ENCODE measurements at places on chromosomes 1 and 21. TPM values are rescaled to one million over a fixed set of nuclear protein-coding genes. Genes with fewer than 3 reads are reported as not detected.
A peak's percentile ranks its signal among the peaks of the same experiment; 100 is the strongest.

DNA sequence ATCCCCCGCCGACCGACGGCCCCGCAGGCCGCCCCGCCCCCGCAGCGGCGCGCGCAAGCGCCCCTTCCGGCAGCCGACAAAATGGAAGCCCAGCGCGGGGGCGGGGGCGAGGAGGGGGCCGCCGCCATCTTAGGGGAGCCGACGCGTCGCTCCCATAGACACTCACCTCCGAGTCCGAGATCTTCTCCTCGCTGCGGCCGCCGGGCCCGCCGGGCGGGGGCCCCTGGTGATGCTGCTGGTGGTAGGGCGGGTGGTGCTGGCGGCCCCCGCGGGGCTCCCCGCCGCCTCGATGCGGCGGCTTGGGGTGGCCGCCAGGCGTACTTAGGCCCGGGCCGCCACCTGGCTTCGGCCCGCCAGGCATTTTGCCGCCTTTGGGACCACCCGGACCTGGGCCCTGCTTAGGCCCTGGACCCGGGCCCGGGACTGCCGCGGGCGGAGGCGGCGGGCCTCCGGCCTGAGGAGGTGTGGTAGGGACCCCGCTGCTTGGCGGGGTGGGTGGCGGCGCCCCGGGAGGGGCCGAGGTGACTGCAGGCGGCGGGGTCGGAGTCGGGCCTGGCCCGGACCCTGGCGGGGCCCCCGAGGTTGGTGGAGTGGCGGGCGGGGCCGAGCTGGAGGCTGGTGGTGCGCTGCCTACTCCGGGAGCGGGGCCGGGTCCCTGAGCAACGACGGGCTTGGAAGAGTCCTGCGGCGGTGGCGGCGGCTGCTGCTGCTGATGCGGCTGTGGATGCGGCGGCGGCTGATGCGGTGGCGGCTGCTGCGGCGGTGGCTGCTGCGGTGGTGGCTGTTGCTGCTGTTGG lies 691 bp downstream of the SFPQ start:
- peak overlapping the region; percentile 96 for H3K4me3 ChIP-seq
- peak overlapping the region; percentile 98 for H3K27ac ChIP-seq
- H3K27me3 ChIP-seq: no peaks in the 10 kb centered on the region
- peak; percentile 90 for DNase-seq
- peaks cover 51% of the 10 kb centered on the region for H3K36me3 ChIP-seq

- no peaks in the 10 kb centered on the region for H3K27me3 ChIP-seq
- H3K4me3 ChIP-seq: peak overlapping the region; percentile 53
- H3K36me3 ChIP-seq: peaks cover 7% of the 10 kb centered on the region
- DNase-seq: peak; percentile 31
- peak overlapping the region; percentile 91 for H3K27ac ChIP-seq
Observed at GRCh38 chr1:159067699-159068621, 8.6 kb downstream of the AIM2 start.

DNA sequence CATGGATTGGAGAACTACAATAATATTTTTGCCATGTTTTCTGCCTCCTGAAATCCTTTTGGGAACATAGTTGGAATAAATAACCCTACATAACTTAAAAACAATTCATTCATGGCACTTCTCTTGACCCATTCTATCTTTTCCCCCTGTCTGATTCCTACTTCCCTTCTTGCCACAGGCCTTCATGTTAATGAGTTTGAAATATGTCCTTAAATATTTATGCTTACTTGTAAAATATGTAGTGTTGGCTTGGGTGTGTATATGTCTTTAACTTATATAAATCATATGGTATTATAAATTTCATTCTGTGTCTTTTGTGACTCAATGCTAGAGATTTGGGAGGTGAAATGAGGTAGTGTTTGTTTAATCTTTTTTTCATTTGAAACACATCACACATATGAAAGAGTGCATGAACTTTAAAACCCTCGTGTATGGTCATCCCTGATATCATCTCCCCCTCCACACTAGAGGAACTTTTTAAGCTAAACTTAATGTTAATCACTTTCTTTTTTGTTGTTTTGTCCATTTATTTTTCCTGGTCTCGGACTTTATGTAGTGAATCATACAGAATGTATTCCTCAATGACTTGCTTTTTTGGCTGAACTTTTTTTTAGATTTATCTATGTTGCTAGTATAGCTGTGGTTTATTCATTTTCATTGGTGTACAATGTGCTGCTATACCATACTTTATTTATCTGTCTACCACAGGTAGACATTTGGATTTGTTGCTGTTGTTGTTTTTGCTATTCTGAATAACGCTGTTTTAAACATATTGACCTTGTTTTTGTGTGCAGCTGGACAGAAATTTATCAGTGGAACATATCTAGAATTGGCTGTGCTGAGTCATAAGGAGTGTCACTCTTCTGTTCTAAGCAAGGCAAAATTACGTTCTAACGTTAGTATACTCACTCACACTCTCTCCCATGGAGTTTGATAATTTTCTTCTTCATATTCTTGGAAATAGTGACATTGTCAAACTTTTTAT lies 441.6 kb downstream of the PLPP3 start:
- no peaks in the 10 kb centered on the region for H3K36me3 ChIP-seq
- no peaks in the 10 kb centered on the region for H3K27me3 ChIP-seq
- H3K4me3 ChIP-seq: no peak overlapping the region
- H3K27ac ChIP-seq: no peak overlapping the region

GRCh38 chr21:44300262-44300959 lies 558 bp downstream of the PFKL start:
- peak; percentile 63 for DNase-seq
- no peaks in the 10 kb centered on the region for H3K27me3 ChIP-seq
- peak overlapping the region; percentile 50 for H3K27ac ChIP-seq
- H3K4me3 ChIP-seq: peak overlapping the region; percentile 74

DNA sequence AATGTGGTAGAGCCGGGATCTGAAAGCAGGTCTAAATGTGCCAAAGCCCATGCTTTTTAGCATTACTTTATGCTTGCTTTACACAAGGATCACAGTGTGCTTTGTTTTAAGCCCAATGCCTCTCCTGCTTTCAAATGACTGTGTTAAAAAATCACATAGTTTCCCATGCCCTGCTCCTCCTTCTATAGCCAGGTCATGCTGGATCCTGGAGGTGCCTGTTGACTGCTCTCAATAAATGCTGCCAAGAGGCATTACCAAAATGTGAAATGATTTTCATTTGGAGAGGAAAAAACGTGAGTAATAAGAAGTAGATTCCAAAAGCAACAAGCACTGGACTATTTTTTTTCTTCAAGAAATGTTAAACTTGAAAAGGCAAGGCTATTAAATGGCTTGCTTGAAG lies 420.7 kb upstream of the USP24 start:
- no peaks in the 10 kb centered on the region for H3K36me3 ChIP-seq
- DNase-seq: no peak
- H3K27ac ChIP-seq: no peak overlapping the region
- H3K27me3 ChIP-seq: peaks cover 11% of the 10 kb centered on the region
- H3K4me1 ChIP-seq: no peaks in the 10 kb centered on the region
- no peak overlapping the region for H3K4me3 ChIP-seq

DNA sequence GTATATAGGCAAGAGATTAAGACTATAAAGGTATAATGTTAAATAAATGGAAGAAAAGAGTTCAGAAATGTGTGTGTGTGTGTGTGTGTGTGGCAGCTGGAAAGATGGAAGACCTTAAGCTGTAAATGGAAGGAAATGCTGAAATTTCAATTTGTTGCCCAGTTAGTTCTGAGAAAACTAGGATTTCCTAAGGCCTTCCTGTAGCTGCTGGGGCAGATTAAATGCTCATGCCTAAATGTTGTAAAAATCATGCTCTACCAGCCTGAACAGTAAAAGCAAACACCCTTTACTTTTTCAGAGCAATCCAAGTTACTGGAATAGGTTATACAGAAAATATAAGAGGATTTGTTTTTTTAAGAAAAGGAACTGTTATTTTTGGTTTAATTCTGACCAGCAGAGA lies 8.3 kb downstream of the ADCY10 start:
- H3K36me3 ChIP-seq: peaks cover 2% of the 10 kb centered on the region
- peaks cover 2% of the 10 kb centered on the region for H3K27me3 ChIP-seq
- H3K4me3 ChIP-seq: no peak overlapping the region
- DNase-seq: no peak

- no peak for DNase-seq
- H3K4me1 ChIP-seq: no peaks in the 10 kb centered on the region
- no peaks in the 10 kb centered on the region for H3K36me3 ChIP-seq
Observed at GRCh38 chr1:54110996-54111395, 41.8 kb downstream of the CDCP2 start.

GRCh38 chr1:160826546-160826945 lies 30.6 kb downstream of the LY9 start:
- no peak for DNase-seq
- H3K36me3 ChIP-seq: peaks cover 6% of the 10 kb centered on the region
- no peak overlapping the region for H3K4me3 ChIP-seq
- H3K4me1 ChIP-seq: peaks cover 7% of the 10 kb centered on the region

- H3K4me3 ChIP-seq: no peak overlapping the region
- H3K27ac ChIP-seq: no peak overlapping the region
- H3K36me3 ChIP-seq: no peaks in the 10 kb centered on the region
- H3K27me3 ChIP-seq: peaks cover 13% of the 10 kb centered on the region
- no peak for DNase-seq
Observed at GRCh38 chr1:57599236-57599994, 175.6 kb upstream of the DAB1 start.

- H3K27me3 ChIP-seq: no peaks in the 10 kb centered on the region
- no peak overlapping the region for H3K27ac ChIP-seq
- no peak for DNase-seq
- peaks cover 40% of the 10 kb centered on the region for H3K36me3 ChIP-seq
Observed at GRCh38 chr21:42411891-42412635, 8.4 kb downstream of the UBASH3A start.

GRCh38 chr1:81730881-81731280 lies 69.9 kb upstream of the ADGRL2 start:
- H3K27me3 ChIP-seq: no peaks in the 10 kb centered on the region
- no peaks in the 10 kb centered on the region for H3K4me1 ChIP-seq
- no peak overlapping the region for H3K27ac ChIP-seq
- H3K36me3 ChIP-seq: no peaks in the 10 kb centered on the region

GRCh38 chr1:31977385-31978131 lies 36.1 kb upstream of the KHDRBS1 start:
- no peak overlapping the region for H3K4me3 ChIP-seq
- no peaks in the 10 kb centered on the region for H3K36me3 ChIP-seq
- no peak for DNase-seq
- H3K27ac ChIP-seq: no peak overlapping the region

GRCh38 chr1:85490270-85490985 lies 25.5 kb upstream of the DDAH1 start:
- H3K36me3 ChIP-seq: no peaks in the 10 kb centered on the region
- no peak for DNase-seq
- H3K27ac ChIP-seq: no peak overlapping the region
- H3K4me1 ChIP-seq: no peaks in the 10 kb centered on the region
- peaks cover 24% of the 10 kb centered on the region for H3K27me3 ChIP-seq
- H3K4me3 ChIP-seq: no peak overlapping the region

NBPF6 gene
- total RNA-seq: not detected

DCST1 gene
- not detected for total RNA-seq

NDC1 gene
- 25.9 TPM for total RNA-seq

ERG gene
- total RNA-seq: not detected

TEX38 gene
- total RNA-seq: not detected

ARTN gene
- not detected for total RNA-seq

CELA2B gene
- total RNA-seq: not detected

TTC4 gene
- total RNA-seq: 30.2 TPM

Measured in activated naive CD4-positive, alpha-beta T cell treated with anti-CD3 and anti-CD28 coated beads for 36 hours (primary cell).